ENCODE measurements at places on chromosomes 12 and 14.

DNA sequence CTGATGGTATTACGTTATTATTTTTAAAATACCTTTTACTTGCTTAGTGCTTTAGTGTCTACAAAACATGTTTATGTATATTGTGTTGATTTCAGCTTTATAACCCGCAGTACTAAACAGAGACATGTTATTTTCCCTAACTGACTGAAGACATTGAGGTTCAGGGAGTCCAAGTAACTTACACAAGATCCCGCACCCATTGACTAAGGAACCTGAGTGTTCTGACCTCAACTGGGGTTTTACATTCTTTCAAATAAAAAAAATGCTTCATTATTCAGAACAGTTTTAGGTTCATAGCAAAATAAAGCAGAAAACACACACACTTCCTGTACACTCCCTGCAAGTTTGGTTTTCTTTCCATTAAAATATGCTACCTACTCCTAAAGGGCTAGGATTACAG, 60.4 kb upstream of the METAP2 start:
- DNase-seq = no peak

DNA sequence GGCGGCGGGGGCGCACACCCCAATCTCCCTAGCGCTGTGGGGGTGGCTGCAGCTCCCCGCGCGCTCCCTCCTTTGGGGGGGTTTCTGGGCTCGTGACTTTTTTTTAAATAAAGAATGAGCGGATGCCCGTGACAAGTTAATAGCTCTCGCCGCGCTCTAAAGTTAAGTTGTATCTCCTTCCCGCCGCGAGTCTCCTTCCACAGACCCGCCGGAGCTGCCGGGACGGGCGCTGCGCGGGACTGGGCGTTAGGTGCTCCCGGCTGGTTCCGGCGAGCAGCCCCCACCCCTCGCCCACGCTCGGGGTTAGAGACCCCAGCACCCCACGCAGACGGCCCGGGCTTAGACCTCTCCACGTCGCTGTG, 82.6 kb upstream of the HMGA2 start:
- DNase-seq = no peak

GRCh38 chr14:23121361-23121771, 2.3 kb upstream of the CEBPE start:
- DNase-seq = no peak

DNA sequence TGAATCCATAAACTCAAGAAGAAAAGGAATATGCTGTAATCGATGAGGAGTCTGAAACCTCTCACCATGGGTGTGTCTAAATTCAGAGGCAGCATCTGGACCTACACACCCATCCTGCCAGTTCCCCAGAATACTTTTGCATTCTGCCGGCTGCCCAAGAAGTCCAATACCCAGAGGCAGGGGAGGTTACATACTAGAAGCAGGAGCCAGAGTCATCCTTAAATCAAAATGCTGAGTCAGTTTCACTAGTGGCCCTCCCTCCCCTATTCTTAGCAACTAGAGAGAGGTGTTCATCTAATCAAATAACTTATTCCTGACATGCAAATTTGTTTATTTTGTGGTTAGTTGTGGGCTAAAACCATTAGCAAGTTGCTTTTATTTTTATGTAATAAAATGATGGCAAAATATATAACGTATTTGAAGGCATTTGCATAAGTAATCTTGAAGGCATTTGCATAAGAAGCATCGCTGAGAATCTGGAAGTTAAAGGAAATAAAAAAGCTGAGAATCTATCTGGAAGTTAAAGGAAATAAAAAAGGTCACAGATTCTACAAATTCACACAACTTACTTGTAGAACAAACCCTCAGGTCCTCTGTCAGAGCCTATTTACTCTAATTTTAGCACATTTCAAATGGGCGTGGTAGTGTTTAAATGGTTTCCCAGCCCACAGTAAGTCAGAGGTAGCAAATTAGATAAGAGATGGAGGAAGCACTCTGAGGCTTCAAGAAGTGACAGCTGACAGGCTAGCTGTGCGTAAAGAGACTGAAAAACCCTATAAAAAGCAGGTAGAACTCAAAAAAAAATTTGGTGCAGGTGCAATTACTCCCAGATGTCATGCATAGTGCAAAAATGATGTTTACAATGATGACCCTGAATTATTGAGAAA, 7.8 kb downstream of the BHLHE41 start:
- no peak for DNase-seq

GRCh38 chr14:53209370-53209769, 56.2 kb upstream of the DDHD1 start:
- DNase-seq = no peak

GRCh38 chr14:104341532-104342434, 203.4 kb downstream of the KIF26A start:
- no peak for DNase-seq

DNA sequence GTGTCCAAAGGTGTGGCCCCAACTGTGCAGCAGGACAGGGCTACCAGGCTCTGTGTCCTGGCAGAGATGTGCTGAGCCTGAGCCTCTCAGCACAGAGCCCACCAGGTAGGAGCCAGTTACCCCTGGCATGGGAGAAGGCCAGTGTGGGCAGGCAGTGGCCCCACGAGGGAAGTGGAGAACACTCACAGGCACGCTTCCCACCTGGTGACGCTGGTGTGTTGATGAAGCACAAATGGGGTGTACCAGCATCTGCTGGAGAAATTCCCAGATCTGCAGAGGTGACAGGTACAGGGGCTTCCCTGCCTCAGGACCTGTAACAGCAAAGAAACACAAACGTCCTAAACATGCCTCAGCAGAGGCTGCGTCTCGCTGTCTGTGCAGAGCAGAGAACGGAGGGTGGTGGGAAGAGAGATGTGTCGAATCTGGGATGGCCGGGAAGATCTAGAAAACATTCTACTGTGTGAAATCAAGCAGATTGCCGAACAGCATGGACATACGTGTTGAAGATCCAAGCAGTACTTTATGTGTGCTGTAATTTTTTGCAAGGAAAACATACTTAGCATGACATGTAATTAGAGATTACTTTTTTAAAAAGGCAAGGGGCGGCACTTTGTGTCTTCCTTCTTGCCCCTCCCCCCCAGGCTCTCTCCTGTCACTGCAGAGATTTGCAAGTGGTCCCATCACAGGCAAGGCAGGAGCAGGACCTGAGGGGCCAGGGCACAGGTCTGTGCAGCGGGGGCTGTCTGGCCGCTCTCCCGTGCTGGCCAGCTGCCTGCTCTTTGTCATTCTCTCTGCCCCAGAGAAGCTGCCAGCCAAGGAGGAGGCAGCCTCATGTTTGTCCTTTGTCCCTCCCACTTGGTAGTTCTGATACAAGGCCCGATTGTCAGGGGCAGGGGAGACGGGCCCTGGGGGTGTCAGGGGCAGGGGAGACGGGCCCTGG, 17.3 kb downstream of the HIP1R start:
- DNase-seq = no peak

GRCh38 chr12:118237052-118237665, 101.2 kb downstream of the PEBP1 start:
- peak; percentile 20 for DNase-seq

GRCh38 chr12:53983568-53983949, 1.4 kb upstream of the HOXC10 start:
- no peak for DNase-seq

DNA sequence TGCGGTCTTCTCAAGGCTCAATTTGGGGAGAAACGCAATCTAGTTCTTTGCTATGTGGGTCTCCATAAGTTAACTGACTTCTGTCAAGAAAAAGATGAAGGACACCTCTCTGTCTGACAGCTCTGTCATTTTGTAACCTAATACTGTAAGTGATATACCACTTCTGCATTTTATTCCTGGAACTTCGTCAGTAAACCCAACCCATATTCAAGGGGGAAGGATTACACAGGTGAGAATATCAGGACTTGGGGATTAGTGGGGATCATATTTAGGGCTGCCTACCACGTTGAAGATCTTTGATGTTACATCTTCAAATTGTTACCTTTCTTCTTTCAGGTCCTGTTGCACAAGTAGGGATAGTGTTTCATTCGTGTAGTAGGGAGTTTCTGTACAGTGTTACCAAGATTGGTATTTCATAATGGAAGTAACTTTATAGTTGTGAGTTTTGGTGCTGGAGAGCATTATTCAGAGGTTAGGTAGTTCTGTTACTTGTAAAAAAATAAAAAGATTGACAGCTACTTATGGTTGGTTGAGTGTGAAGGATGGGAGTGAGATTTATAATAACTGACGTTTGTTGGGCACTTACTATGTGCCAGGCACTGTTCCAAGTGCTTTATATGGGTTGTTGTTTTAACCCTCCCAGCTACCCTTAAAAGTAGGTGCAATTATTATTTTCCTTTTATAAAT, 1.6 kb downstream of the TMEM260 start:
- DNase-seq = no peak

GRCh38 chr12:88750867-88751543, 170.7 kb upstream of the KITLG start:
- DNase-seq = no peak

- DNase-seq = no peak
Observed at GRCh38 chr14:61861320-61861865, 99.2 kb downstream of the SNAPC1 start.

DNA sequence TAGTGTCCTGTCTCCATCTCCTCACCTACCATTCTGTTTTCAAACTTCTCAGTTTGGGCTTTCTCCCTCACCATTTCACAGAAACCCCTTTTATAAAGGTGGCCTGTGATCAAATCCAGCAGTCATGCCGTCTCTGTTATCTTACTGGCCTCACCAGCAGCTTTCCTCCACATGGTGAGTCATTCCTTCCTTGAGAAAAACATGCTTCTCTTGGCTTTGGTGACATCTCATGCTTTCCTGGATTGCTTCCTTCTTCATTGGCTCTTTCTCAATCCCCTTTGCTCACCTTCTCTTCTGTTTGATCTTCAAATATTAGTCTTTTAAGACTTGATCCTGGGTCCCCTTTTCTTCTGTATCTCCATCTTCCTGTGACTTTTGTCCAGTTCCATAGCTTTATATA, 164.9 kb downstream of the ANO4 start:
- DNase-seq = no peak

DNA sequence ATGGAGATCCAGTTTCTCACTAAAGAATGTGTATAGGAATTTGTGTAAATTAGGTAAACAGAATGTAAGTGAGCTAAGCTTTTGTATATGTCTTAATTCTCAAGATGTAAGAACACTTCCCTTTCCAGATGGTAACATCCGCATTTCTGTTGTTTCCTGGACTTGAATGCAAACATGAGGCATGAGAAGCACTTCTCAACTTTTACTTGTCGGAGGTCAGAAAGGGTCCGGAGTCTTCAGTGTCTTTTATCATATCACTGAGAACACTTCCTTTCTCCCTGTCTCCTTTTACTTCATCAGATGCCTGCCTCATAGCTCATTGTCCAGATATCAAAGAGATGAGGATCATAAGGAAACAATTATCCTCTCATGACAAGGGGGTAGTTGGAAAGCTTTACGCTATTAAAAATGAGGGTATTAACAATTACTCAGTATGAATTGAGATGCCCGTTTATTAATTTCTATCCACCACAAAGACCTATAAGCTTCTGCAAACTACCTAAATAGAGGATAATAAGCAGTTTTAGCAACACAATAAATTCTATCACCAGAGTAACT, 214.1 kb upstream of the FLRT2 start:
- no peak for DNase-seq

DNA sequence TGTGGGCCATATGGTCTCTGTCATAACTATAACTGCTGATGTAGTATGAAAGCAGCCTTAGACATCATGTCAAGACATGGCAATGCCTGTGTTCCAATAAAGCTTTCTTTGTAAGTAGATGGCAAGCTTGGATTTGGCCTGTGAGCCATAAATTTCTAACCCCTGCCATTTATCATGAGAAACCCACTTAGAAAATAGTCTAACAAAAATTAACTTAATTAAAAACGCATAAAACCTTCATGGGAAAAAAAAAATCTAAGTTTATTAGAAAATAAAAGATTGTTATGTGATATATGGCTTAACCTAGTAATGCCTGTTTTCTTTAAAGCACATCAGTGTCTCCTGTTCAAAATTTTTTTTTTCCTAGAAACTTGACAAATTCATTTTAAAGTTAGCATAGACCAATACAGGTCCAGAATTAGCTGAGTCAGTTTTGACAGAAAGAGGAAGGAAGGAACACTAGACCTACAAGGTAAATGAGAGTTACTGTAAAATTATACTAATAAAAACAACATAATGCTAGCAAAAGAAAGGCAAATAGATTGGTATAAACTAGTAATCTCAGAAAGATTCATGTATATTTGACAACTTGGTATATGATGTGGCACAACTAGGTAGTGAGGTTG, 68.2 kb downstream of the USP15 start:
- DNase-seq = no peak

GRCh38 chr12:51832354-51833107, 16.0 kb downstream of the FIGNL2 start:
- no peak for DNase-seq

DNA sequence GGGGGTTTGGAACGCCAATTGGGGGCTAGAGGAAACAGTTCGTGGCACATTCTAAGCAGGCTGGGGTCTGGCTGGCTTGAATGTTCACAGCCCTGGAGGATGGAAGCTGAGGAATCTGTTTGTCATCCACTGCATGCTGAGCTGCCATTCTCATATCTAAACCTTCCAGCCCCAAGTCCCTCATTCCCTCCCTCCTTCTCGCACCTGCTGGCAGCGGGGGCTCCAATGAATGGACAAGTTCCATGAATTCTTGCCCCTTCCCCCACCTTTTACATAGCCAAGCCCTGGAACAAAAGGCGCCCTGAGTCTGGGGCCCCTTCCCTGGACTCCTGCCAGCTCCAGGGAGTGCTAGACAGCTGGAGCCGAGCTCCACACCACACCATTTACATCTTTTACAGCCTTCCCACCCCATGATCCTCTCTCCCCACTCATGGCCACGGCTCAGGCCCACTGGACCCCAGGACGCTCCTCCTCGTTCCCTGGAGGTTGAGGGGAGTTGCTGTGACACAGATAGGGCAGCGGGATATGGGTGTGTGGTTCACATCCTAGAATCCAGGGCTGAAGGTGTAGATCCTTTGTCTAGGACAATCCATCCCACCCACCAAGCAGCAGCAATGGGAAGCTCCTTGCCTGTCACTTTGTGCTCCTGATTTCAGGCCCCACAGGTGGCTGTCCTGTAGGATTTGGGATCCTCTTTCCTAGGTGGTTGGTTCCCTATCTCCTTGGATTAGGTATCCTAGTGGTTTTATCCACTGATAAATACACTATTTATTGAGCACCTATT, 21.7 kb upstream of the VRTN start:
- no peak for DNase-seq

DNA sequence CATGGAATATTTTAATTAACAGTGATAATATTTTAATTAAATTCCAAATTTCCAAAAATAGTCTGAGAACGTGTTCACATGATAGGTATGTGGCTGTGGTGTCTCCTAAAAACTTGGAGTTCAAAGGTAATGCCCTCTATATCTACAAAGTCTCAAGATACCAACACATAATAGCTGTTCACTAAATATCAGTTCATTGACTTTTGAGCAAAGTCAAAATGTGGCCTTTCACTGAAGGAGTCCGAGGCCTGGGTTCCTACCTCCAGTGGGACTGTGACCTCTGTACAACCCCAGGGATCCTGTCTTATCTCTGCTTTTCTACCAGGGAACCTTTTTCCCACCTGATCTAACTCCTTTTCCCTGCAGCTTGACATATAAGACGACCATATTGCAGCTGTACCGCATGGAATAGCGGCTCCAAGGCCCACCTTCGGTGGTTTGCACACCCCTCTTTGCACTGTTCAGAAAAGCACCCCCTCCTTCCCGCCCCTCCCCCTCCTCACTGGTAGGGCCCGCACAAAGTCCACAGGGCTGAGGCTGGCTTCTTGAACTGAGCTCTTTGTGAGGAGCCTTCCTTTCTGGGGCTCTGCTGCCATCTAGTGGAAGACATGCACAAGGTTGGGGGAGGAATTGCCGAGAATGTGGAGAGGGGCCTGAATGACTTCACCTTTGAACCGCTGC, 3.1 kb downstream of the CCND2 start:
- peak; percentile 64 for DNase-seq

Data from GM12892 (cell line).